RWPE2 (cell line): ENCODE measurements at places on chromosomes 5 and 9.

- no peaks in the 10 kb centered on the region for H3K36me3 ChIP-seq
- no peaks in the 10 kb centered on the region for H3K27me3 ChIP-seq
- no peak overlapping the region for H3K4me3 ChIP-seq
- H3K27ac ChIP-seq = no peak overlapping the region
- no peaks in the 10 kb centered on the region for H3K4me1 ChIP-seq
These were observed 7.9 kb downstream of the WNT8A start for GRCh38 chr5:138091685-138092084.

- DNase-seq = no peak
- H3K4me1 ChIP-seq = peaks cover 28% of the 10 kb centered on the region
- H3K27me3 ChIP-seq = no peaks in the 10 kb centered on the region
- no peak overlapping the region for H3K27ac ChIP-seq
These were observed 2.4 kb downstream of the KIF2A start for GRCh38 chr5:62308439-62308838.

- peaks cover 64% of the 10 kb centered on the region for H3K36me3 ChIP-seq
- no peak overlapping the region for H3K4me3 ChIP-seq
- no peaks in the 10 kb centered on the region for H3K27me3 ChIP-seq
- DNase-seq = no peak
- H3K4me1 ChIP-seq = peaks cover 55% of the 10 kb centered on the region
- peak overlapping the region; percentile 95 for H3K27ac ChIP-seq
These were observed 21.7 kb downstream of the FAT2 start for GRCh38 chr5:151569132-151570046.

GRCh38 chr9:133238272-133238850 lies 29.3 kb upstream of the OBP2B start:
- no peaks in the 10 kb centered on the region for H3K27me3 ChIP-seq
- no peaks in the 10 kb centered on the region for H3K36me3 ChIP-seq
- no peak overlapping the region for H3K27ac ChIP-seq
- no peaks in the 10 kb centered on the region for H3K4me1 ChIP-seq
- H3K4me3 ChIP-seq = no peak overlapping the region

- DNase-seq = no peak
- peaks cover 6% of the 10 kb centered on the region; the same call in 1 of the 2 replicates for H3K36me3 ChIP-seq
- no peaks in the 10 kb centered on the region for H3K4me1 ChIP-seq
- no peak overlapping the region for H3K4me3 ChIP-seq
- H3K27me3 ChIP-seq = no peaks in the 10 kb centered on the region
These were observed 9.5 kb downstream of the ARSK start for GRCh38 chr5:95564450-95564849.

DNA sequence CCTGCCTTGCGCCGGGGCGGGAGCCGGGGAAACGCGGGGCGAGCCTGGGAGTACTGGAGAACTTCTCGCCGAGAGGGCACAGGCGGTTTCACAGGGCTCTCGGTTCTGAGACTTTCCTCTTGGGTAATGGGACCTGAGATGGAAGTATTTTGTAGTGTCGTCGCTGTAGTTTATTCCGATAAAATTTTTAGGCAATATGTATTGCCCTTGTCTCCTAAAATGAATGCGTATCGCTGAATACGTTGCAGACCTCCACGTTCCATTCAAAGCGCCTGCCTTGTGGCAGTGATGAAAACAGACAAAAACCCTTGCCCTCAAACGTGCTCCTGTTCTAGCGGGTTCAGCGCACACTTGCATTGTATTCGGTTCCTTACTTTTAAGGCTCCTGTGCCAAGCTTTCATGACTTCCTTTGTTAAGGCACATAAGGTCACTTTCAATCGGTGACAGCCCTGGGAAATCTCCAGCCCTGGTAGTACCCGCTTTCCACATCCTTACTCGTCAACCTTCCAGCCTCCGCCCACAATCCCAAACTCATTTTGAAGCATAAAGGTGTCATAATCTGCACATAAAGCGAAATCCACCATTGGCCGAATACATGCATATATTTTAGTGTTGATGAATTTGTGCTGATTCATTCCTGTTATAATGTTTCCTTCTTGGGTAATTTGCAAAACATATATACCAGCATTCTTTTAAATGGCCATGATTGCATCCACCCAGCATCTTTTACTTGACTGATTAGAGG lies 694 bp downstream of the RMI1 start:
- peaks cover 35% of the 10 kb centered on the region for H3K36me3 ChIP-seq
- no peaks in the 10 kb centered on the region for H3K27me3 ChIP-seq
- H3K27ac ChIP-seq = peak overlapping the region; percentile 89
- peaks cover 32% of the 10 kb centered on the region for H3K4me1 ChIP-seq

GRCh38 chr5:96258692-96259091 lies 174.4 kb downstream of the PCSK1 start:
- H3K4me1 ChIP-seq = peaks cover 60% of the 10 kb centered on the region
- no peaks in the 10 kb centered on the region for H3K36me3 ChIP-seq
- H3K4me3 ChIP-seq = no peak overlapping the region
- peak overlapping the region; percentile 98 for H3K27ac ChIP-seq
- DNase-seq = no peak
- H3K27me3 ChIP-seq = no peaks in the 10 kb centered on the region

GRCh38 chr5:125227333-125228095 lies 481.1 kb upstream of the ZNF608 start:
- H3K4me1 ChIP-seq = no peaks in the 10 kb centered on the region
- H3K4me3 ChIP-seq = no peak overlapping the region
- no peaks in the 10 kb centered on the region for H3K36me3 ChIP-seq
- DNase-seq = no peak
- H3K27ac ChIP-seq = no peak overlapping the region
- no peaks in the 10 kb centered on the region for H3K27me3 ChIP-seq

DNA sequence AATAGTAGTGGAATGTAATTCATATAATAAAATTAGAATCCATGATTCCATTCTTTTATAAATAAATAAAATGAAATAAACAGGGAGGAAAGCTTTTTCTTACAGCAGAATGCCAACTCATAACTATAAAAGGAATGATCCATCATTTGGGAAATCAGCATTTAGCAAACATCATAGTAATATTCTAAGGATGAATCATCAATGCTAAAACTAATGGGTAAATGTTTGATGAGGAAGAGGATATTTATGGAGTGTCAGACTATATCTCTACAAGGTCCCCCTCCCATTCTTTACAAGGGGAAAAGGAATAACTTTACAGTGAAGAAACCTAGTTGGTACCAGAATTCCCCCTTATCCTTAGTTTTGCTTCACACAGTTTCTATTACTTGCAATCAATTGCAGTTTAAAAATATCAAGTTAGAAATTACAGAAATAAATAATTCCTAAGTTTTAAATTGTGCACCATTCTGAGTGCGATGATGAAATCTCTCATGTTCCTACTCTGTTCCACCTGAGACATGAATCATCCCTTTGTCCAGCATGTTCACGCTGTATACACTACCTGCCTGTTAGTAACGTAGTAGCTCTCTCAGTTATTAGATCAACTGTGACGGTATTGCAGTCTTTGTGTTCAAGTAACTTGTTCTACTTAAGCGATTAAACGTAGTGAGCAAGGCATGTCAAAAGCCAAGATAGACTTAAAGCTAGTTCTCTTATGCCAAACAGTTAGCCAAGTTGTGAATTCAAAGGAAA lies 14.2 kb upstream of the JAKMIP2 start:
- H3K27me3 ChIP-seq = peaks cover 3% of the 10 kb centered on the region
- H3K4me3 ChIP-seq = no peak overlapping the region
- peaks cover 8% of the 10 kb centered on the region for H3K4me1 ChIP-seq
- H3K27ac ChIP-seq = no peak overlapping the region
- no peak for DNase-seq

DNA sequence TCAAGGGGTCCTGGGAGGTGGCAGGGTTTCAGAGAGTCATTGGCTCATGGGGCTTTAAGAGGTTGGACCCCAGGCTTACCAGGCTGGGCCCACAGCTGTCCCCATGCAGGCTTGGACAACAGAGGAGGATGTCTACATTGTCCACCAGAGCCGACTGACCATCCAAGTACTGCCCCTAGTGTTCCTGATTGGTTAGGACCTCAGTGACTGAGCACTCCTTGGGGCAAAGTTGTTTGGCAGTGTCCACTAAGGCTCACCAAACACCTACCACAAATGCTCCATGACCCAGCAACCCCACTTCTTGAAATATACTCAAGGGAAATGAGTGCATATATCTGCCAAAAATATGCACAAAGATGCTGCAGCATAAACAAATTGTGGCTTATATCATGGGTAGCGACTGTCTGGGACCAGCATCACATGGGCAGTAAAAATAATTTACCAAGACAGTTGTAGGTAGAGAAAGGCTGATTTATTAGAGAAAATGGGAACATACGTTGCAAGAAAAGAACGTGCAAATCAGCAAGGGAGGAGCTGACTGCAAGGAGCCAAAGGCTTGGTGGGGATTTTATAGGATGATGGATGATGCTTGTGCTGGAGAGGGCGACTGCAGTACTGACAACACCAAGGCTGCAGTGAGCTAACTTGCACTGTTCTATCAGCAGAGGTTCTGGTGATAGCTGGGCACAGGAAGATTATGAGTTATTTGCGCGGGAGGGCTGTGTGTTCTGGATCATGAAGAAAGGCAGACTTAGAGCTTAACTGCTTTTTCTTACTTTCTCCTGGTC lies 265.2 kb downstream of the GADD45G start:
- no peak overlapping the region for H3K4me3 ChIP-seq
- no peaks in the 10 kb centered on the region for H3K36me3 ChIP-seq
- no peaks in the 10 kb centered on the region for H3K27me3 ChIP-seq
- H3K4me1 ChIP-seq = no peaks in the 10 kb centered on the region
- H3K27ac ChIP-seq = no peak overlapping the region

DNA sequence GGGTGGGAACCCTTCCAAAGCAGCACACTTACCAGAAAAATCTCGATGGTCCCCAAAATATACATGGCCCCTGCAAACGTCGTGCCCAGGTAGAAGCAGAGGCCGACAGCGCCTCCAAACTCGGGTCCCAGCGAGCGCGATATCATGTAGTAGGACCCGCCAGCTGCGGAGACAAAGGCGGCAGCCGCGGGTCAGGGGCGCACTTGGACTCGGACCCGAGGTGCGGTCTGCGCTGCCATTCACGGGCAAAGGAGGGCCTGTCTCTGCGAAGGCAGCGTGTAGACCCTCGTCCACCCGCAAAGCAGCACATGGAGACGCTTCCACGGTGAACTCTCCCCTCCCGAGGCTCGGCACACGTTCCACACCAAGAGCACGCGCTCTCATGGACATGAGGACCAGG lies 25.0 kb downstream of the SLC12A7 start:
- DNase-seq = no peak
- H3K36me3 ChIP-seq = no peaks in the 10 kb centered on the region
- no peaks in the 10 kb centered on the region for H3K4me1 ChIP-seq

GRCh38 chr9:7894231-7894630 lies 94.7 kb upstream of the DMAC1 start:
- no peaks in the 10 kb centered on the region for H3K4me1 ChIP-seq
- H3K4me3 ChIP-seq = no peak overlapping the region
- H3K27ac ChIP-seq = no peak overlapping the region
- no peaks in the 10 kb centered on the region for H3K27me3 ChIP-seq
- no peak for DNase-seq

GRCh38 chr5:54785729-54786591 lies 199.4 kb downstream of the ESM1 start:
- no peaks in the 10 kb centered on the region for H3K27me3 ChIP-seq
- H3K4me3 ChIP-seq = no peak overlapping the region
- no peak overlapping the region for H3K27ac ChIP-seq
- H3K4me1 ChIP-seq = no peaks in the 10 kb centered on the region
- DNase-seq = no peak

- H3K36me3 ChIP-seq = no peaks in the 10 kb centered on the region
- peak overlapping the region; percentile 83 for H3K27ac ChIP-seq
- DNase-seq = no peak
- peak overlapping the region; percentile 17 for H3K4me3 ChIP-seq
- no peaks in the 10 kb centered on the region for H3K27me3 ChIP-seq
- H3K4me1 ChIP-seq = peaks cover 29% of the 10 kb centered on the region
These were observed 233.6 kb downstream of the MAST4 start for GRCh38 chr5:66829826-66830225.

GRCh38 chr5:122385808-122386207 lies 73.8 kb downstream of the SNCAIP start:
- no peak overlapping the region for H3K27ac ChIP-seq
- H3K4me3 ChIP-seq = no peak overlapping the region
- no peaks in the 10 kb centered on the region for H3K27me3 ChIP-seq
- DNase-seq = no peak

GRCh38 chr5:113065626-113066025 lies 89.0 kb downstream of the DCP2 start:
- H3K4me1 ChIP-seq = peaks cover 6% of the 10 kb centered on the region
- H3K27me3 ChIP-seq = no peaks in the 10 kb centered on the region
- H3K4me3 ChIP-seq = no peak overlapping the region
- peaks cover 47% of the 10 kb centered on the region for H3K36me3 ChIP-seq
- no peak overlapping the region for H3K27ac ChIP-seq

GRCh38 chr5:133531178-133531577 lies 81.2 kb downstream of the FSTL4 start:
- no peak for DNase-seq
- no peaks in the 10 kb centered on the region for H3K27me3 ChIP-seq
- no peak overlapping the region for H3K27ac ChIP-seq
- H3K36me3 ChIP-seq = no peaks in the 10 kb centered on the region
- no peaks in the 10 kb centered on the region for H3K4me1 ChIP-seq
- no peak overlapping the region for H3K4me3 ChIP-seq

DNA sequence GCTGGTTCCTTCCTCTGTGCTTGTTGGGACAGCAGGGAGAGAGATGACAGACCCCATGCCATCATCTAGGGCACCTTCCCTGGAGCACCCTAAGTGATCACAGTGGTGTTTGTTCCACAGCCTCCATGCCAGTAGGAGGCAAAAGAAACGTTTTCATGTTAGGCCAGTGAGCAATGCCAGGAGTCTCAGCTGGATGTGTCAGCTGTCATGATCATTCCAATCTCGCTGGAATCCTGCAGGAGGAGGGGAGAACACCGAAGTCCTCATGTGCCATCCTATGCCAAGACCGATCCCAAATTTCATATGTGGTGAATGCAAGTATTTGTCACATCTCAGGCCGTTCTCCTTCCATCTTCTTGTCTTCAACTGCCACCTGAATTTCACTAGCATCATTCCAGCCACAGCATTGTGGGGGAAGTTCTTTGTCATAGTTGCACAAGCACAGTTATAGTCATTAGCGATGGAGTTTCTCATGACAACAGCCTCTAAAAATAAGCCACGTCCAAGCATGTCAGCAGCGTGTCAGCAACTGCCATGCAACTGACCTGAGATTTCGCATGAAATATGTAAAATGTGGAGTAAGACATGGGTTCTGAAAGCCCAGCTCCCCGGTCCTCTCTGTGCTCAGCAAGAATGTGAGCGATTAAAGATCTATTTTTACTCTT lies 97.2 kb upstream of the DNAH5 start:
- H3K4me3 ChIP-seq = no peak overlapping the region
- no peak for DNase-seq
- H3K36me3 ChIP-seq = no peaks in the 10 kb centered on the region

DNA sequence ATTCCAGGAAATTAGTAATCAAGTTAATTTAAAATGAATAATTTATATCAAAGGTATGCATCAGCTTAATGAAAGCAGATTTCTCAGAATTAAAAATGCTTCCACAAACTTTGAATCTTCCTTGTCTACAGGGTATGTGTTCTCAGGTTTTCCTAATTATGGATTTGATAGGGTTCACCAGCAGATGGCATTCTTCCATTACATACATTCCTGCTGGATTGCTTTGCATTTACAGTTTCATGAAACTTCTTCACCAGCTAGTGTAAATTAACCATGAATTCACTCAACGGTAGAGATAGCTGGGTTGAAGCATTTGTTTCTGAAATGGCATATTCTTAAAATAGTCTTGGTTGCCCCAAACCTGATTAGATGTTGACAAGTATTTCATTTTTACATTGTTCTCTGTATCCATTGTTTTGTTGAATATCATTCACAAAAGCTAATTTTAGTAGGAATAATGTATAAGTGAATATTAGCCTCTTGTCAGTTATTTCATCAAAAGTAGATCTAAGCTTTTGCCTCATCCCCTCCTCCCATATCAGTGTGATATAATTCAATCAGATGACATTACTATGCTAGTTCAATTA lies 68.7 kb upstream of the WDR41 start:
- DNase-seq = no peak
- H3K27ac ChIP-seq = no peak overlapping the region
- H3K4me1 ChIP-seq = no peaks in the 10 kb centered on the region
- peaks cover 35% of the 10 kb centered on the region for H3K27me3 ChIP-seq
